ENCODE measurements at places on chromosomes 2 and 18. TPM values are rescaled to one million over a fixed set of nuclear protein-coding genes. Genes with fewer than 3 reads are reported as not detected.

Gene LONRF2
- polyA plus RNA-seq, result 3.8 TPM

Gene TBR1
- 0.04 TPM for polyA plus RNA-seq

Gene GAD1
- 1.1 TPM for polyA plus RNA-seq

GRCh38 chr18:76467371-76468190, 27.5 kb downstream of the ZNF516 start:
- DNase-seq, result no peak

Gene KIF5C
- 18.7 TPM for polyA plus RNA-seq

DNA sequence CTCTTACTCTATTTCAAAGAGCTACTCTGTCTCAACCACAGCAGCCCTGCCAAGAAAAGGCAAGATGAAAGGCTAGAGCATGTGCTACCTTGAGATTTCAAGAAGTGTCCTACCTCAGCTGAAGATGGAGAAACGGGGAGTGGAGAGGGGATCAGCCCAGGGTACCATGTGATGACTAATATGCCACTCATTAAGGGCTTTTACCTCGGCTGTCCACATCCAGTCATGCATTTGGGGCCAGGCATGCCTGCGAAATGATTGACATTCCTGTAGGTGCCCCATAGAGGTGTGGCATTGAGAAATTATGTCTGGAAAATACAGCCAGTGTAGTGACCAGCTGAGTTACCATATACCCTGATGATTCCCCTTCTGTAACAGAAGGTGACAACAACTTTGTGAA, 96.1 kb downstream of the NRP2 start:
- DNase-seq, result no peak

DNA sequence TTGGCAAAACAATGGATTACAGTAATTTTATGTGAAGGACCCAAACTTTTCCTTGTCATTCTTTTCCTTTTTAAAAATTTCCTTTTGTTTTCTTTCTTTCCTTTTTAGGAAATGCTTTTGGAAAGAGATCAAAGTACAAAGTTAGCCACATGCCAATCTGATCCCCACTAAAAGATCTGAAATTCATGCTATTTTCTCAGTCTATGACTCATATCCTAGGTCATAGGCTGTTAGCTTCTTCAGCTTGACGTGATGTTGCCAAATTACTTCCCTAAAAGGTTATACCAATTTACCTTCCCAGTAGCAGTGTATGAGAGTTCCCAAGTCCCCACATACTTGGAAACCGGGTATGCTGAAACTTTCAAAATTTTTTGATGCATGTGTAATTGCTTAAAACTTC, 355.3 kb downstream of the INSIG2 start:
- DNase-seq, result no peak

GRCh38 chr2:143347271-143347695, 218.1 kb downstream of the ARHGAP15 start:
- no peak for DNase-seq

Gene IL36RN
- polyA plus RNA-seq, result not detected

Data from right lung (tissue), 10 donors.